ENCODE measurements at places on chromosomes 1 and 21.
A peak's percentile ranks its signal among the peaks of the same experiment; 100 is the strongest.

DNA sequence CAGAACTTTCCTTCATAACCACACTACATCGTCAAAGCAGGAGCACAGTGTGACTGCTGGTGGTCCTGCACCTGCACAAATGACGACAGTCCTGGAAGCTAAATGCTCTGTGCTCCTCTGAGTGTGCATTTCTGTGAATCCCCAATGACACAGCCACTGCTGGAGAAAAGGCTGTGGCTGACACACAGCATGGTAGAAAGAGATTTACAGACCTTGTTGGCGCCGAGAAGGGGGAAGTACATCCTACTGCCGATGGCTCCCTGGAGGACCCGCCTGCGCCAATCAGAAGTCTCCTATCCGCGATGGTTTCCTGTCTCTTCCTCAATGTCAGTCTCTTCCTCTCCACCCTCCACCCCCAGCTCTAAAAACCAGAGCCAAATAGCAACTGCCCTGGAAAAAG, 115.4 kb upstream of the RAB4A start:
- DNase-seq: no peak

- DNase-seq: no peak
These were observed 367.7 kb upstream of the NEGR1 start for GRCh38 chr1:72649991-72650390.

DNA sequence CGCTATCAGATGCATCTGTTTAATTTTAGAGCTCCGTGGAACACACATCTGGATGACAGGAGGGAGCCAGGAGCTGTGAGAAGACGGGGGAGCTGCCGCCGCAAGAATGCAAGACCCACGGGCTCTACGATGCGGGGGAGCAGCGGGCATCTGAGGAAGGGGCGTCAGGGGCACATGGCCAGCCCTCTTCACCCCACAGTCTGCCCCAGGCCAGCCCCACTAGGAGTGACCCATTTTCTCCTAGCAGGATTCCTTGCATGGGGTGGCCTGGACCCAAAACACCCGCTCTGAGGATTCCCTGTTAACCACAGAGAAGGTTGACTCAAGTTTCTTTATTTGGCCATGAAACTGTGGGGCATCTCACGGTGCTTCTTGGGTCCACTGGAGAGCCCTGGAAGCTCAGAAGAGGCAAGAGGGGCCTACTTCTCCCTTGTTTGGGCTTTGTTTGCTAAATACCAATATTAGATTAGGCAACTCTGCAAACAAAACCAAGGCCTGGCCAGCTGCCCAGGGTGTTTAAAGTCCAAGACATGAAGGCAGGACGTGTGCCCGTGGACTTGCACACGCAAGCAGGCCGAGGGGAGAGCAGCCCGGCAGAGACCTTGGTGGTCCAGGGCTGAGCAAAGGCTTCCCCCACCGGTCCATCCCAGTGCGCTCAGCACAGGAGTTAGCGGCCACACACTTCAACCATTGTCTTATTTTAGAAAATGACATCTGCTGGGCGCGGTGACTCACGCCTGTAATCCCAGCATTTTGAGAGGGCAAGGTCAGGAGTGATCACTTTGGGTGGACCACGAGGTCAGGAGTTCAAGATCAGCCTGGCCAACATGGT, 89.8 kb downstream of the DHRS3 start:
- no peak for DNase-seq

- DNase-seq: no peak
These were observed 534.4 kb upstream of the CXADR start for GRCh38 chr21:16978309-16978895.

GRCh38 chr1:150576794-150577556, 2.4 kb downstream of the MCL1 start:
- DNase-seq: peak; percentile 12

DNA sequence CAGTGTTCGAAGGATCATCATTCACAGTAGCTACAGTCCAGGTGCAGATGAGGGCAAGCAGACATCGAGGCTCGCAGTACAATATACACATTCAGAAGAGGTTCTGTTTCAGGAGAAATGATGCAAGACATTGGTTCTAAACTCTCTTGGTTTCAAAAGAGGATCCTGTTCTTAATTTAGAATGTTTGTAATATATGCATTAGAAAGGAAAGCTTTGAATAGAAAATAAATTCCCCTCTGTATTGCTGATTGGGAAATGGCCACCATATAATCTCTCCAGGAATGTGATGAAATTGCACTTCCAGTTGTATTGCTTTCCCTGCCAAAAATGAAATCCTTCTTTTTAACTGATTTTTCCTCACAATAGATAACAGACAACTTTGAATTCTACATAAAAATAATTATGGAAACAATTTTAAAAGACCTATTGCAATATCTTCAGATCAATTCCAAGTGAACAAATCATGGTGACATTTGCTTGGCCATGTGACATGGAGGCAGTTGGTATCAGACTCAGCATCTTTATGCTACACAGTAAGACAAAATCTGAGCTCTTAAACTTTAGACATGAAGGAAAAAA, 27.6 kb upstream of the SIPA1L2 start:
- DNase-seq: no peak

- DNase-seq: no peak
These were observed 86.3 kb downstream of the NKAIN1 start for GRCh38 chr1:31153423-31153822.

- no peak for DNase-seq
These were observed 137.2 kb downstream of the PCNX2 start for GRCh38 chr1:233158322-233158721.

- no peak for DNase-seq
These were observed 20.4 kb upstream of the SDE2 start for GRCh38 chr1:226019572-226019971.

- DNase-seq: peak; percentile 51
These were observed 26.4 kb downstream of the CNST start for GRCh38 chr1:246592695-246593094.

DNA sequence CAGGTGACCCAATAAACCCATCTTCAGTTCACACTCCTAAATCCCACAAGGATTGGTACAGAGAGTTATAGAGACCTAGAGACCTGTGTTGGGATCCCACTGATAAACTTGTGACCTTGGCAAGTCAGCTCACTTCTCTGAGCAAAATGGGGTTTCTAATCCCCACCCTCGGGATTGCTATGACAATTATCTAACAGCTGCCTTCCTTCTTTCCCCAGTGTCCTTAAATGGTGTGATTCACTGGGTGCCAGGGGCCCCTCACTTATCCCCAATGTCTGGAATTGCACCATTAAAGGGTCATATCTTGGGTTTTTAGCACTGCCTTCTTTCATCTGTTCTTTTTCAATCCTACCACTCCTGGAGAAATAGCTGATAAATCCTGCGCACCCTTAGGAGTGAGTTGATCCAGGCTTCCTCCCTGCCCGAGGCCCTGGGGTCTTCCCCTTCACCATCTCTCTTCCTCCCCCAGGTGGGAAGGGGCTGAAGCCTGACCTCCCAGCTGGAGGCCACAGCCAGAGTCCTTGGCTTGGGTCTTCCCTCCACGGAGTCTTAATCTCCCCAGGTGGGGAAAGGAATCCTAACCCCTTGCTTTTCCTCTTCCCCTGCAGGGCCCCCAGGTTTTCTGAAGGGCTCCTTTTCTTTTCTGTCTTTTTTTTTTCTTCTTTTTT, 39.7 kb downstream of the LACTBL1 start:
- no peak for DNase-seq

DNA sequence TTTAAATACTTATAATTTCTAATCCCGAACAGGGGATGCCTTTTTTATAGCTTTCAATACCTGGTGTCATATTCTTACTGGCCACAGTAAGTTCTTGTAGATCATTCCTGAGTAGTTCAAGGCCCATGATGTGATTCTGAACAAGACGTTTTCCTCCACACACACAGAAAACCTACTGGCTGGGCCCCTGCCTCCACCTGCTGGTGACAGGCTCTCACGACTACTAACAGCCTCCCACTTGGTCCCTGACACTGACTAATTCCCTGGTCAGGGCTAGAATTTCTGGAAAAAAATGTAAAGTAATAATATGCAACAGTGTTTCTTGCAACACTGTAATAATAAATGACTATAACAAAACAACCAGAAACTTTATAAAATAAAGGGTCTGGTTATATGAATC, 50.4 kb upstream of the RIPK4 start:
- peak; percentile 66 for DNase-seq

DNA sequence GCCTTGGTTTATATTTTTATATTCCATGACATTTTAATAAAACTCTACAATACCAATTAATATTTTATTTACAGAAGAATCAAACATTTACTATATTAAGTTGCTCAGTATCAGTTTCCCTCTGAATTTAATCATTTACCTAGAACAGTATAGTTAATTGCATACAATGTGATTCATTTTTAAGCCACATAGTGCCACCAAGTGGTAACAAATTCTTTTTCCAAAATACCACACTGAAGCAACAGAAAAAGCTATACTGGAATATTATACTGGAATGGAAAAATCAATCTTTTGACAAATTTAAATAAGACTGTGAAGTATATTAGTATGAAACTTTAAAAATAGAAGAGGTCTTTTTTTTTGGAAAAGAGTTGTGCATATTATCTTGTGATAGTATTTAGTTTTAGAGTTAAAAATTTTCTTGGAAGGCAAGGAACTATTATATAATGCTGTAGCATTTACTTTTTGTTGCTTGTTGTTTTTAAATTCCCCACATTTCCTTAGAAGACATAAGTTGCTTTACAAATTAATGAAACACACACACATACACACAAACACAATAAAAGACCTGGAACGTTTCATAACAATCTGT, 57.3 kb downstream of the ZNF644 start:
- peak; percentile 44 for DNase-seq

GRCh38 chr1:240956020-240956419, 344.1 kb upstream of the GREM2 start:
- no peak for DNase-seq

GRCh38 chr1:176178316-176178715, 28.8 kb downstream of the COP1 start:
- DNase-seq: no peak

DNA sequence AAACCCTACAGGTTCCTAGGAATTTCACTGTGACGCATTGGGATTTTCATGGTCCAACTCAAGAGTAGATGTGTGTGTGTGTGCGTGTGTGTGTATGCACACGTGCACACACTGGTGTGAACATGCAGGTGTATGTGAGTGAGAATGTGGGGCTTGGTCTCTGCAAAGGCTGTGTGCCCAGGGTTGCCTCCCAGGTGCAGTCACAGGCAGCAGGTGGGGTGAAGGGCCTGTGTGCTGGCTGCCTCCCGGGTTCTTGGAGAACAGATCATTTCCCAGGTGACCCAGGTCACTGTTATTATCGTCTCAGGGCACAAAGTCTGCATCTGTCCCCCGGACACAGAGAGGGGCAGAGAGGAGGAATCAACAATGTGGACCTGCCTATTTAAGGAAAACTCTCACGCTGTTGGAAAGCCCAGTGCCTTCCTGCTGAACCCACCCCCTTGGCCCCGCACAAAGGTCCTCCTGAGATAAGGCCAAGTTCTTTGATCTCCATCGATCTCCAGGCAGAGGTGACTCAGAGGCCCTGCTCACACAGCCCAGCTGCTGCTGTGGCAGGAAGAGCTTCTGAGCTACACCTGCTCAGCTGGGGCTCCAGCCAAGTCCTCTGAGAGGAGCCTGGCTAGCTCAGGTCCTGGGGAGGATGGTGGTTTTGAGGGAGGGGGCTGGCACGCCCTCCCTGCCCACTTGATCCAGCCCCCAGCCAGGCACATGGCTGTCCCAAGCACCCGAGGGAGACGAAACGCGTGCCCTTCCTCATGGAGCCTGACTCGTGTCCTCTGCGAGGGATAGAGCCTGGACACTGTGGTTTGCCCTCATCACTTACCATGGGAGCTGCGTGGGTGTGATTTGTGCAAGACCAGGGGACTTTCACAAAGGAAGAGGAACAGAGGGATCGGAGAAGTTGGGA, 134.0 kb upstream of the ARHGEF16 start:
- no peak for DNase-seq

DNA sequence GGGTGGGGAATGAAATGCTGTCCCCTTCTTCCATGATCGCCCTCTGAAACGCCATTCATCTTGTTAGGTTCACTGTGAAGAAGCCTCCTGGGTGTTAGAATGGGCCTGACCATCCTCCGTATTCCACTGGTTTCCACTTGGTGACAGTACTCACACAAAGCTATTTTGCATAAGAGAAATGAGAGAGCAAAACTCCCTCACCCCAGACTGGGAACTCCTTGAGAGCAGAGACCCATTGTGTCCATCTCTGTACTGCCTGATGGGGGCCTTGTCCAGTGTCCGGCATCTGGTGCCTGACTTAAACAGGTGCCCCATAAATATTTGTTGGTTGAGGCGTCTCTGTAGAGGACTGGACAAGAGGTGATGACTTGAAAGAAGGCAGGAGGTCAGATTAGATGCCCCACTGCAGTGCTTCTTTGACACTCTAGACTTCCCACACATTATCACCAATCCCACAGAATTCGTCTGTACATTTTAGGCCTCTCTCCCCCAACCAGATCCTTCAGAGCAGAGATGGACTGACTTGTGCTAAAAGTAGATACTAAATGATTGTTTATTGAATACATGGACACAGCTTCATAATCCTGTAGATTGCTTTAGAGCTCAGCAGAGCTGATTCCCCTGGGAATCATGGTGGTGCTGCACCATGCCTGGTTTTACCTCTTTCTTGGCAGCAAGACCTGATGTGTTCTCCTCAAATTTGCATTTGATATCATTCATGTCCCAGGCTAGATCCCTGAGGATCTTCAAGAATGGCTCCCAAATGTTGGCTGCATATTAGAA, 22.4 kb upstream of the KCNA2 start:
- DNase-seq: no peak

GRCh38 chr1:197526736-197527371, 248.4 kb downstream of the DENND1B start:
- peak; percentile 53 for DNase-seq

DNA sequence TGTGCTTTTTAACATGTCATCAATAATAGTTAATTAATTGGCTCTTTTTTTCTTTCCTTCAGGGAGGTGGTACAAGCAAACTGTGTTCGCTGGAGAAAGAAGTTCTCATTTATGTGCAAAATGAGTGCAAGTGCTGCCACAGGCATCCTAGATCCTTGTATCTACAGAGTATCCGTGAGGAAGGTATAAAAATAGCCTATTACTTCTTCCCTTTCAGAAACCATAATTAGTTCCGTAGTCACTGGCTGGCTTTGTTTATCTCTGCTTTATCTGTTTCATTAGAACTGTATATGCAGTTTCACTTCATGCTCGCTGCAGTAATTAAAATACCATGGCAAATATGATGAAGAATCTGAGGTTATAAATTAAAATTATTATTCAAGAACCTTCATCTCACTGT, 40.6 kb downstream of the EEIG2 start:
- DNase-seq: no peak

DNA sequence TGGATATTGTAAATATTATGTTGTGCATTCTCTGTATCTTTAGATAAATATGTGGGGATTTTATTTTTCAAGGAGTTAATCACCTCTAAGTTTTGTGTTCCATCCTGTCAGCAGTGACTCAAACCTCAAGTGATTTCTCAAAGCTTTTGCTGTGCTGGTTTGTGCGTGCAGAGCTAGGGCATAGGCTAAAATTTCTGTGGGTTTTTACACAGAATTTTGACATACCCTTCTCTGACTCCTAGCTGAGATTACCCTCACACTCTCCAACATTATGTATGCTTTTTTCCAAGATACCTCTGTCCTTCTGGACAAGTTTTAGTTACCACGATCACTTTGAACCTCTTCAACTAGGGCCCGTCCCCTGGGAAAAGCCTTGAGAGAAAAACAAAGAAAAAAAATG, 384.9 kb downstream of the NCAM2 start:
- no peak for DNase-seq
